ENCODE measurements at places on chromosomes 12 and 14. TPM values are rescaled to one million over a fixed set of nuclear protein-coding genes. Genes with fewer than 3 reads are reported as not detected.

Gene MAPKAPK5
- total RNA-seq, result 35.7 TPM

Gene NRIP2
- total RNA-seq, result 0.25 TPM

Gene SLC7A8
- 5.7 TPM for total RNA-seq

Gene INHBE
- total RNA-seq, result not detected

Gene PLEK2
- not detected for total RNA-seq

Gene RESF1
- total RNA-seq, result 64.2 TPM

Gene TOMM20L
- not detected for total RNA-seq

Gene MSI1
- 8.9 TPM for total RNA-seq

Gene TMEM52B
- 0.25 TPM for total RNA-seq

Gene KIF5A
- 79.9 TPM for total RNA-seq

Gene MSRB3
- 5.4 TPM for total RNA-seq

Gene ERP27
- total RNA-seq, result not detected

Gene PTGER2
- total RNA-seq, result not detected

Data from temporal lobe (tissue), 4 donors.